Posterior cingulate gyrus (tissue), 11 donors: ENCODE measurements at places on chromosomes 7 and 10.

GRCh38 chr7:78473571-78474301 is 675.2 kb downstream of the PHTF2 start:
- DNase-seq: no peak

- DNase-seq: peak; percentile 80
Observed at GRCh38 chr7:117322741-117323304, at the start of gene WNT2. TSS of gene WNT2 (minus strand) at chr7:117323058. CDS start at chr7:117322989, 69 bp downstream.

- DNase-seq: no peak
Observed at GRCh38 chr10:11536228-11536627, 75.2 kb downstream of the USP6NL start.

DNA sequence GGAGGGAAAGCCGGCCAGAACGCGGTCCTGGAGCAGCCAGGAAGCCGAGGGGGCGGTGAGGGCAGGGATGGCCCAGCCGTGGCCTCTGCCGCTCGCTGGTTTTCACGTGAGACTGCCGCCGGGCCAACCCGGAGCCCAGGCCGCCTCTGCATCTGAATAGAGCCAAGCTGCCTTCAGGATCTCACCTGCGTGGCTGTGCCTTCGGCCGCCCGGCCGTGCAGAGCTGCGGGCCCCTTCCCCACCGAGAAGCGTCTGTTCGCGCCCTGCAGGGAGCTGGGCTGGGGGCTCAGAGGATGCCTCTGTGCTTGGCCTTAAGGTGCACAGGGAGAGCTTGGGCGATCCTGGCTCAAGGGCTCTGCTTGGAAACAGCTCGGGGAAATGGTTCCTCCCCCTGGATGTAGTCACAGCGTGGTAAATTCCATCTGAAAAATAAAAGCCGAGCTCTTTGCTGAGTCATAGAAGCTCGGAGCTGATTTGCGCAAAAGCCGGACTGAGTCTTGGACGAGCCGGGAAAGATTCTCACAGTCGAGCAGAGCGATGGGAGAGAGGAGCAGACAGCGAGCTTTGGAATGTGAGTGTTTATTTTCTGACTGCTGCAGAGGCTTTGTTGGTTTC is at the start of gene JAKMIP3:
Gene JAKMIP3, plus strand, starts transcription at position 456 of the 615 bp plus-strand sequence. CDS start 38,863 bp downstream, outside the sequence.
- peak; percentile 62 for DNase-seq

DNA sequence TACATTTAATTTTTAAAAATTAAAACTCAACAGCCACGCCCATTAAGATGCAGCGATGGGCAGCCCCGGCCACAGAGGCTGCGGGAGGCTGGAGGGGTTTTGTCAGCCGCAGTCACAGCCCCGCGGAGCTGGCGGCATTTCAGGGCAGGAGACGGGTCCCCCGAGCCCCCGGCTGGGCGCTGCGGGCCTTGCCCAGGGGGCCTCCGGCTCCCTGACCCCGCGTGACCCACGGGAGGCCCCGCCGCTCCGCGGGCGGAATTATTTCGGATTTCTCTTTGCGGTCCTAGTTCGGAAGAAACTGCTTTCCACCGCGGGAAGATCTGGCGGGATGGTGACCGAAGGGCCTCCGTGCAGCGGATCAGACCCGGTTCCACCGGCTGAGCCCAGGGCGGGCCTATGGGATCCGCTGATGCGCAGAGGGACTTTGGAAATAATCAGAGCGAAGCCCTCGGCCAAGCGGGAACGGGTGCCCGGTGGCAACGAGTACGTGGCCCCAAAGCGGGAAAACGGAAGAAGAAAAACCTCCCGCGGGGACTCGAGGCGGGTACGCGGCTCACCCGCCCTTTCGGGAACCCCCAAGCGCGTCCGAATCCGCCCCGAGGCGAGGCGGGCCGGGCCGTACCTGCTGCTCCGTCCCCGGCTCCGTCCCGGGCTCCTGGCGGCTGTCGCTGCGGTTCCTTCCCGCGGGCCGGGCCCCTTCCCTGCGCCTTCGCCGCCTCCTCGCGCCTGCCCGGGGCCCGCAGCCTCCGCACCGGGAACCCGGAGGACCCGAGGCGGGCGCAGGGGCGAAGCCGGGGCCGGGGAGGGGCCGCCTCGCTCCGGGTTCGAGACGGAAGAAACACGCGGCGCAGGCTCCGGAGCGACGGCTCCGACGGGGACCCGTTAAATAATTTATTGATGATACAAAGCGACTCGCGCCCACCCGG is 1.7 kb downstream of the NKX6-2 start:
- no peak for DNase-seq
